ENCODE measurements at places on chromosomes 4 and X.
A peak's percentile ranks its signal among the peaks of the same experiment; 100 is the strongest.

DNA sequence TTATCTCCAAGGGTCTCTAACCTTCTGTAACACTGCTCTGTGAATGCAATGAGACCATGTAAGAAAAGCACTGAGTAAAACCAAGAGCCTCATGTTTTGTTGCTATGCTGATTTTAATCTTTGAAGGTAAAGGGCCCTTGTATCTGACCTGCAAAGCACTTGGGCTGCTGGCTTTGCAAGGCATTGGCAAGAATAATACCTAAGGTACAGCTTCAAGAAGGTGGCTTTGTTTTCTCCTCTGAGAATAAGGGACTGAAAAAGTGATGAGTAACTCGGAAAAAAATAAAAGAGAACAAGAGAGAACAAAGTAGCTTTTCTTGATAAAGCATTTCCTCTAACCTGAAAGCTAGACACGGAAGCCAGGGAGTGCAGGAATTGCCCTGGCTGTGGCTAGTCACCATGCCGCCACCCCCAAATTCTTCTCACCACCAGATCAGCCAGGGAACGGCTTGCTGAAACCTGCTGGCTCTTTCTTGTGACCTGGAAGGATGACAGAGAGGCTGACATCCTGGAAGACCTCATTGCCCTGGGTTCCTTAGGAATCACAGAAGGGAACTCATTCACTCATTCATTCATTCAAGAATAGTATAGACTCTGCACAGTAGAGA lies 41.8 kb upstream of the HS3ST1 start:
- no peak for DNase-seq

- no peak for DNase-seq
Measured at GRCh38 chr4:71495454-71495853, 156.6 kb downstream of the SLC4A4 start.

GRCh38 chr4:38523524-38524448 lies 140.2 kb upstream of the KLF3 start:
- no peak for DNase-seq

DNA sequence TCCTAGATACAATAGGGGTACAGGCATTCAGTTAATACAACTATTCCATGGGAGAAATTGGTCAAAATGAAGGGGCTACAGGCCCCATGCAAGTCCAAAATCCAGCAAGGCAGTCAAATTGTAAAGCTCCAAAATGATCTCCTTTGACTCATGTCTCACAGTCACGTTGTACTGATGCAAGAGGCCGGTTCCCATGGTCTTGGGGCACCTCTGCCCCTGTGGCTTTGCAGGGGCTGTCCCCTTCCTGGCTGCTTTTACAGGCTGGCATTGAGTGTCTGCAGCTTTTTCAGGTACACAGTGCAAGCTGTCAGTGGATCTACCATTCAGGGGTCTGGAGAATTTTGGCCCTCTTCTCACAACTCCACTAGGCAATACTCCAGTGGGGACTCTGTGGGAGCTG lies 12.5 kb upstream of the ASIC5 start:
- DNase-seq: no peak

DNA sequence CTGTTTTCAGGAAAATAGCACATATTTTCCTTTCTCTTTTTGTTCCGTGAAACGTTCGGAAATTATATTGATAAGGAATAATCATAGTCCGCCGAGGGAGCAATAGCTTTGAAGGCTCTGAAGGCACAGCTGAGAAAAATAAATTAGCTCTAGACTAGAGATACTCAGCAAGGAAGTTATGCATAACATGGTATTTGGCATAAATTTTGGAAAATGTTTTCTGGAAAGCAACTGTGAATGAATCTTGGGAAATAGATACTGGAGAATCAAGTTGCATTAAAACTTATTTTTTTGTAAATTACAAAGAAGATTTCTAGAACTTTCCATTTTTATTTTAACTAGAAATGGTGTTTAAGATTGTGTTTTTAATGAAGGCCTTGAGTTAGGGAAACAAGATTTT lies 92.4 kb downstream of the HPRT1 start:
- DNase-seq: no peak

DNA sequence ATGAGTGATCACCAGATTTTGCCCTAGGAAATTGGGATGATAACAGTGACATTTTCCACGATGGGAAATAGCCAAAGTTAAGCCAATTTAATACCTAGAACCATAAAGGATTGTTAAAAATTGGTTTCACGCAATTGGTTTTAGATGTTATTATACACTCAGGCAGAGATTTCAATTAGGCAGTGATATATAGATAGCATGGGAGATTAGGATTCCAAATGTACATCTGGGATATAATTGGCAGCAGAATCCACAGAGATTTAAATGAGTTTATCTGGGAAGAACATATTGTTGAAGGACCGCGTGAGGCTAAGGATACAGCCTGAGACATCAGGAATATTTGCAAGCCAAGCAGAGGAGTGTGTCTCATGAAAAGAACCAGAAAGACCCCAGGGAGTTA lies 351.6 kb downstream of the GPM6A start:
- DNase-seq: no peak

GRCh38 chr4:24594887-24595286 lies 10.5 kb upstream of the DHX15 start:
- no peak for DNase-seq

DNA sequence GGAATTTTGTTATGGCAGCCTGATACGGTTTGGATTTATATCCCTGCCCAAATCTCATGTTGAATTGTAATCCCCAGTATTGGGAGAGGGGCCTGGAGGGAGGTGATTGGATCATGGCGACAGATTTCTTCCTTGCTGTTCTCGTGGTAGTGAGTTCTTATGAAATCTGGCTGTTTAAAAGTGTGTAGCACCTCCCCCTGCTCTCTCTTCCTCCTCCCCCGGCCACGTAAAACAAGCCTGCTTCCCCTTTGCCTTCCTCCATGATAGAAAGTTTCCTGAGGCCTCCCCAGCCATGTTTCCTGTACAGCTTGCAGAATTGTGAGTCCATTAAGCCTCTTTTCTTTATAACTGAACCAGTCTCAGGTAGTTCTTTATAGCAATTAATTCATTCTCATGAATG lies 37.9 kb downstream of the SUPT20HL2 start:
- no peak for DNase-seq

GRCh38 chrX:46328133-46328532 lies 217.1 kb downstream of the ZNF674 start:
- no peak for DNase-seq

DNA sequence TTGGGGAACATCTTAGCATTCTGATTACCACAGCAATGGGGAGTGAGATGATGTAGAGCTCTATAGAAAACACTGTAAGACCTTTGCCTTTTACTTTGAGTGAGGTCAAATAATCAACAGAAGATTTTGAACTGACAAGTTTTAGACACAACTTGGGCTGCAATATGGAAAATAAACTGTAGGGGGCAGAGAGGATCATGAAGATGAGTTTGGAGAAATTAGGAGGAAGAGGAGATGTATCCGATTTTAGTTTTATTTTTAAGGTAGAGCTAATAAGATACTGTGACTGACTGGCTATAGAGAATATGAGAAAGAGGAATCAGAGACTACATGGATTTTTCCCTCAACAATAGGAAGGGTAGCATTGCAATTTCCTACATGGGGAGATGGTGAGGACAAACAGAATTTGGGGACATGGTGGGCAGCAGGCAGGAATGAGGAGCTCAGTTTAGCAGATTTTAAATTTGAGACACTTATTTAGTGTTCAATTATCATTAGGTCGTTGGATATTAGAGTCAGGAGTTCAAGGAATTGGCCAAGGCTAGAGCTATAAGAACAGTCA lies 563.1 kb downstream of the INPP4B start:
- DNase-seq: no peak

DNA sequence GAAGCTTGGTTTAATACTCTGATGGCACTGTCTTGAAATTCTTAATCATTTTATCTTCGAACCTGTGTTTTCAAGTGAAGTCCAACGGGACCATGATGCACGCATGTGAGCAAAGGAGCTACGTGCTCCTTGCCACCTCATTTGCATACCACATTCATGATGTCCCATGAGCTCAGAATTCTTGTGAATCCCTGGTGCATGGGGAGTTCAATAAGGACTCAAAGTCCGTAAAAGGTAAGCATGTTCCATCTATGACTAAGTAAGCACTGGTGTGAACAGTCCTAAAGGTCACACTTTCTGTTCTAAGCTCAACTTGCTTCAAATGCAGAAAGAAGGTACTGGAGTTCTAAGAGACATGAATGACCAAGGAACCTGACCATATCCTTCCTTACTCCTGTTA lies 13.1 kb upstream of the GPM6B start:
- no peak for DNase-seq

DNA sequence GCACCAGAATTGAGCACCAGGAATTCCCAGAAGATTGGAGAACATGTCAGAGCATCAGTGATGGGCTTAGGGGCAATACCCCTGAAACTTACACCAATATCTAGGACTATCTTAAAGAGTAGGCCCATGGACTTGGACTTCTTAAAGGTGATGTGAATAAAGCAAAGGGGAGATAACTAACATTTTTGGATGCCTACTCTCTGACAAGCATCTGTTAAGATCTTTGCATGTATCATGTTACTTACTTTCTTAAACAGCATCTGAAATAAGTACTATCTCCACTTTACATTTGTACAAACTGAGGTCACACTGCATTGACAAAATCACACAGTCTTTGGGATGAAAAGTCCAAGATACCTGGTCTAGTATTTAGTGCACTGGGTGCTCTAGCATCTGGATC lies 258.6 kb upstream of the ARSJ start:
- DNase-seq: no peak

DNA sequence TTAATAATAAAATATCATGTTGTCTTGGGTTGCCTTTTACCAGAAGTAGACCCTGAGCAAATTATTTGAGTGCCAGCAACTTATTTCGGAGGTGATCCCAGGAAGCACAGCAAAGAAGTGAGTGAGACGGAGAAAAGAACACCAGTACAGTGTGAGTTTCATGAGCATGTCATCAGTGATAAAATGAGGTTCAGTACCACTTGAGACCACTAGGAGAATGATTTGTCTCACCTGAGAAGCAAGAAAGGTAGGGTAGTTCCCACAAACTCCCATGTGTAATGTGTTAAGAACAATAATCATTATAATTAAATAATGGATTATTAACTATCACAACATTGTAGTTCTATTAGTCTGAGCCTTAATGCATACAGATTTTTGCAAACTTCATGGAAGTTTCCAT lies 112.8 kb upstream of the DMD start:
- no peak for DNase-seq

GRCh38 chrX:42143866-42144592 lies 220.7 kb upstream of the CASK start:
- DNase-seq: no peak

DNA sequence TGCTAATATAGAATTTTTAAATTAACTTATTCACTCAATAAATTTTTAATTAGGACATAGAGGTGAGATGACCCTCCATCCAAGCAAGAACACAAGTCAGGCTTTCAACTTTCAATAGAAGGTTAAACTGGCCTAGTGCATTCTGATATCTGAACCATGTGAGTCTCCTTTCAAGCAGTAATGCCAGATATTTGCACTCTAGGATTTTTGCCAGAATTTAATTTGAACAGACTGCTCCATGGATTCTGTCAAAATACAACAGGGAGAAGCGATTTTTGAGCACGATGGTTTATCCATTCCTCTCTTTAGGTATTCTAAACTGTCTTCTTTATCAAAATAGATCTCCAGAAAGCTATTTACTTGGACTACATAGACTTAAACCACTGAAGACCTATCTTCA lies 72.0 kb upstream of the DCLK2 start:
- no peak for DNase-seq

DNA sequence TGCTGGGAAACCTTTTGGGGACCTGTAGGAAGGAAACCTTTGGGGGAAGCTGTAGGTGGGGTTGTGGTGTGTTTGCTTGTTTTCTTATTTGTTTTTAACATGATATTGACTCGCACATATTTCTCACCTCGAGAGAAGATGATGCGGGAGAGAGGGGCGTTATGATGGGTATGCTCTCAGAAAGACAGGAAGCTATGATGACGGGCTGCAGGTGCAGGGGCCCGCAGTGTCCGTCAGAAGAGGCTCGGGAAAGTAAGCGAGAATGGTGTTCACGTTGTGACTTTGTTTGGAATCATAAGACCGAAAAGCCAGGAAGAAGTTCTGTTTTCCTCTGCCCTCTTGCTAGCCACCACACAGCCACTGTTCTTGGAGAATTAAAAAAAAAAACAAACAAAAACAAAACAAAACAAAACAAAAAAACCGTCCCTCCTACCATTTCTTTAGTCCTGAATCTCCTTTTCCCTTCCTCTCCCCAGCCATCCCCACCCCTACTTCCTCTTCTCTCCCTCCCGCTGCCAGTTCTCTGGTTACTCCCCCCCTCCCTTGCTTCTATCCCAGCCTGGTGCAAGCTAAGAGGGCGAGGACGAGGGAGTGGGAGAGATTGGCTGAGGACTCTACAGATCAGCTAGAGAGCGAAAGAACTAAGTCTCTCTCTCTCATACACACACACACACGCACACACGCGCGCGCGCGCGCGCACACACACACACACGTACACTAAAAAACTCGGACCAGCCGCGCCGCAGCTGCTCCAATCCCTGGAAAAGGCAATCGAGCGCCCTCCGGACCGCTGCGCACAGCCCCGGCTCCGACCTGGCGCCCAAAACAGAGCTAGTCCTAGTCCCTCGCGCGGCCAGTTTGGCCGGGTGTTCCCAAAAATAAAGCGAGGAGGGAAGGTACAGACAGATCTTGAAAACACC lies at the start of gene BMP3:
BMP3 (plus strand) TSS at position 648 of the 920 bp plus-strand sequence. CDS start 577 bp downstream, outside the sequence.
- peak; percentile 51 for DNase-seq

DNA sequence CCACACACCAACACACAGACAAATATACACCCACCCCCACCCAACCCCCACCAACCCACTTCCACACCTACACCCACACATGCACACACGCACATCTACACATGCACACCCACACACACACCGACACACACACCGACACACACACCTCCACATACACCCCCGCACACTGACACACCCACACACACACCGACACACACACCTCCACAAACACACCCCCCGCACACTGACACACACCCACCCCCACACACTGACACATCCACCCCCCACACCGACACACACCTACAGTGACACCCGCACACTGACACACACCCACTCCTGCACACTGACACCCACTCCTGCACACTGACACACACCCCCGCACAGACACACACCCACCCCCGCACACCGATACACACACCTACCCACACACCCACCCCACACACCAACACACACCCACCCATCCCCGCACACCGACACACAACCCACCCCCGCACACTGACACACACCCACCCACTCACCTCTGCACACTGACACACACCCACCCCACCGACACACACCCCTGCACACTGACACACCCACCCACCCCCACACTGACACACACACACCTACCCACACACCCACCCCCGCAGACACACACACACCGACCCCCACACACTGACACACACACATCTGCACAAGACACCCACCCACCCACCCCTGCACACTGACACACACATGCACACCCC lies 31.1 kb downstream of the FGFRL1 start:
- DNase-seq: no peak

GRCh38 chrX:28888416-28888815 lies 301.2 kb downstream of the IL1RAPL1 start:
- DNase-seq: no peak
